OCI-M1 (cell line): ENCODE measurements at places on chromosomes 4 and X.

GRCh38 chr4:1521821-1522361 is 115.6 kb upstream of the NKX1-1 start:
- DNase-seq, result no peak

- DNase-seq, result no peak
Measured at GRCh38 chr4:79027656-79028055, 88.4 kb upstream of the PAQR3 start.

- no peak for DNase-seq
Measured at GRCh38 chr4:186936496-186937375, 213.1 kb upstream of the FAT1 start.

GRCh38 chrX:154775419-154776349 is 13.0 kb downstream of the DKC1 start:
- DNase-seq, result peak; percentile 53

DNA sequence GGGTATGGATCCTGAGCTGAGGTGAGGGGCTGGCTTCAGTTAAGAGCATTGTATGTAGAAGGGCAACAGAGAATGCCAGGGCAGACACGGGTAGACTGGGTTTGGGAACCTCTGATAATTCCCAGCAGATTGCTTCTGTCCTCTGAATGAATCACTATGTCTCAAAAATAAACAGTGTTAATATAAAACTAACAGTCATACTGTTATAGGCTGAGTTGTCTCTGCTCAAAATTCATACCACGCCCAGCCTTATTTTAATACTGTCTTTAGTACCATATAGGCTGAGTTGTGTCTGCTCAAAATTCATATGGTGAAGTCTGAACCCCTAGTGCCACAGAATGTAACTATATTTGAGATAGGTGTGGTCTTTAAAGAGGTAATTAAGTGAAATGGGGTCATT is 10.0 kb downstream of the XAGE2 start:
- no peak for DNase-seq

DNA sequence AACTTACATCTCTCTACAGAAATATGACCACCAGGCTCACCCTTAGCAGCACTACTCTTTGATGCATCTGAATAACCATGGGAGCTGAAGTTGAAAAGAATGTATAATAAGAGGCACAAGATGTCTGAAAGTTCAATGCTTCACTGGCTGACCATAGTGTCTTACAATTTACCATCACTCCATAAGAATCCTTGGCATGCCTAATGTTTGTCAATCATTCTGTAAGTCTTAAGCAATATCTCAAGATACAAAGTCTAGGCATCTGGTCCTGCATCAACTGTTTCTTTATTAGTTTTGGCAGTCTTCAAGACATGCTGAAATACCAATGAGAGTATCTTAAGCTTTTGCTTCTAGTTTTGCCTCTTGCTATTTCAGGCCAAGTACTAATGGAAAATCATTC is 755.5 kb downstream of the STIM2 start:
- DNase-seq, result no peak

GRCh38 chrX:150058728-150059127 is 120.4 kb upstream of the EOLA2 start:
- DNase-seq, result no peak
